ENCODE measurements at places on chromosomes 1 and 21.

- no peak for DNase-seq
These were observed 494.5 kb upstream of the LRRC7 start for GRCh38 chr1:69073176-69073575.

DNA sequence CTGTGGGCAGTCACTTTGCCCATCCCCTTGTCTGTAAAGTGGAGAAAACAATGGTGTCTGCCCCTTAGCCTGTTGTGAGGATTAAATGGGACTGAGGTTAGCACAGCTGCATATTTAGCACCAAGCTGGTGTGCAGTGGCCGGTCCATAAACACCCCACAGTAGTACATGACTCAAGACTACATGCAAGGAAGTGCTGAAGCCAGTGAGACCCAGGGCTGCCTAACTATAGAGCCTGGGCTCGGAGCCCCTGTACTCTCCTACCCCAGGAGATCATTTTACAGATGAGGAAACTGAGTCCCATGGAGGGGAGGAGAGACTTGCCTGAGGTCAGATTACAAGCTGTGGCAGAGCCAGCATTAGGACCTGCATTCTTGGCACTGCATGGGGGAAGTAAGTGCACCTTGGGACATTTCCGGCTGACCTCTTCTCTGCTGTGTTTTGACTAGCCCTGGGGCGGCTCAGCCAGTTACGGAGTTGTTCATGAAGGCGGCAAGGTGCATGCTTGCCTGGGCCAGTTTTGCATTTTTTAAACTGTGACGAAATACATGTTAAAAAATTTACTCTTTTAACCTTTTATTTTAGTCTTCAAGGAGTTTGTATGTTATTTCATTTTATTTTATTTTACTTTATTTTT is 3.2 kb downstream of the SERINC2 start:
- DNase-seq = no peak

DNA sequence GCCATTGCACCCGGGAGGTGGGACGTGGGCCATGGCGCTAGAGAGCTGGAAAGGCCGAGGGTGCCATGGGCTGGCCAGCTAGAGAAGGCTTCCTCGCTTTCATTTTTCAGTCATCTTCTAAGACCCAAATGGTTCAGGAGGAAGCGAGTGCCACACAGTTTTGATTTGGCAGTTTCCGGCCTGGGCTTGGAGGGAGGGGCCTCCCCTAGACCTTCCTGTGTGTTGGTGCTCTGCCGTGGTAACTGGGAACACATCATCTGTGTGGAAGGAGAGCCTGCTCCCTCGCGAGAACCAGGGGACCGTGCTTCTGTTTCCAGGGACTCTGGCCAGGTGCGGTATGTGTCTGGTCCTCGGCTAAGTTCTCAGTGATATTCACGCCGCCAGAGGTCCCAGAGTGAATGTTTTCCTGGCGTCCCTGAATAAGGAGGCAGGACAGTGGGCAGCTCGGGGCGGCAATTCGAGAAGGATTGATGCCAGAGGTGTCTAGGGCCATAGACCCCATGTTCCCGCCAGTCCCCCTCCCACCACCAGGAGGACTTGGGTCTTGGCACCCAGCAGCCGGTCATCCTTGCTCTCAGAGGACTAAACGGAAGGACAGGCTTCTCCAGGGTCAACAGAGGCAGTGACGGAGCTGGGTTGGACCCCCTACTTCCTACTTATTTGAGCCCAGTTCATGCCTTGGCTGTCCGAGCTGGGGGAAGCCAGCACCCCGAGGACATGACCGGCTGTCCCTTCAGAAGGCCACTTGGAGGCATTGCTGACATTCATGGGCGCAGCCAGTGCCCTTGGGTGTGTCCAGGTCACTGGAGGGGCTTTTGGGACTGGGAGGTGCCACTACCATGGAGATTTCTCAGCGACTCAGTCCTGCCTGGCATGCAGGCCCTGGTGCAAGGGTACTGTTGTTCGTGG is 2.7 kb upstream of the NPHP4 start:
- DNase-seq = peak; percentile 43

DNA sequence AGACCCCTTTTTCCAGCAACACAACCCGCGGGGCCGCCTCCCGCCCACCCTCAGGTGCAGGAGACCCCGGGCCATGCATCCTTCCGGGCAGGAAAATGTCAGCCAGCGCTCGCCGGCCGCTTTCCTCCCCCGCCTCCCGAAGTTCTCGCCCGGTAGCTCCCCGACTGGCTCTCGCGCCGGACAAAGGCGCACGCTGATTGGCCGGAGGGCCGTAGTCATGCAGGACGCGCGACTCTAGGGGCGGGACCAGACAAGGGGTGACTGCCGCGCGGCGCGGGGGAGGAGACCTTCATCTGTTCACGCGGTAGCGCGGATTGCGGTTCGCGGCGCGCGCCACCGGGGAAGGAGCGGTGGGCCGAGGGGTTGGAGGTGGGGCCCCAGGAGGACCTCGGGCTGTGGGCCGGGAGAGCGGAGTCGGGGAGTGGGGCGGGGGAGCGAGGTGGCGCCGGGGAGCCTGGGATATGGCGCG is at the start of gene FLVCR1:
Gene FLVCR1 (plus strand): TSS at position 284 of the 469 bp plus-strand sequence. CDS start 178 bp downstream, at position 462.
- DNase-seq = peak; percentile 81

GRCh38 chr1:201371792-201372191 is 5.7 kb downstream of the TNNT2 start:
- no peak for DNase-seq

DNA sequence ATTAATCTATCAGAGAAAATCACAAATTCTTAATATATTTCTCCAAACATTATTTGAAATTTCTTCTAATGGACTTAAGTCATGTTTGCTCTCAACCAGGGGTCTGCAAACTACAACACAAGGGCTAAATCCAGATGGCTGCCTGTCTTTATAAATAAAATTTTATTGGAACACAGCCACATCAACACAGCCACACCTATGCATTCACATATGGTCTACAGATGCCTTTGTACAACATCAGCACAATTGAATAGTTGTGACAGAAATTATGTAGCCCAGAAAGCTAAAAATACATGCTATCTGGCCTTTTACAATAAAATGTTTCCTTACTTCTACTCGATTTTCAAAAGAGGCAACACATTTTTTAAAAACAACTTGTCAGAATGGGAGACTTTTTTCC is 103.9 kb downstream of the DPYD start:
- no peak for DNase-seq

- no peak for DNase-seq
These were observed 13.9 kb upstream of the PRMT2 start for GRCh38 chr21:46621457-46622182.

DNA sequence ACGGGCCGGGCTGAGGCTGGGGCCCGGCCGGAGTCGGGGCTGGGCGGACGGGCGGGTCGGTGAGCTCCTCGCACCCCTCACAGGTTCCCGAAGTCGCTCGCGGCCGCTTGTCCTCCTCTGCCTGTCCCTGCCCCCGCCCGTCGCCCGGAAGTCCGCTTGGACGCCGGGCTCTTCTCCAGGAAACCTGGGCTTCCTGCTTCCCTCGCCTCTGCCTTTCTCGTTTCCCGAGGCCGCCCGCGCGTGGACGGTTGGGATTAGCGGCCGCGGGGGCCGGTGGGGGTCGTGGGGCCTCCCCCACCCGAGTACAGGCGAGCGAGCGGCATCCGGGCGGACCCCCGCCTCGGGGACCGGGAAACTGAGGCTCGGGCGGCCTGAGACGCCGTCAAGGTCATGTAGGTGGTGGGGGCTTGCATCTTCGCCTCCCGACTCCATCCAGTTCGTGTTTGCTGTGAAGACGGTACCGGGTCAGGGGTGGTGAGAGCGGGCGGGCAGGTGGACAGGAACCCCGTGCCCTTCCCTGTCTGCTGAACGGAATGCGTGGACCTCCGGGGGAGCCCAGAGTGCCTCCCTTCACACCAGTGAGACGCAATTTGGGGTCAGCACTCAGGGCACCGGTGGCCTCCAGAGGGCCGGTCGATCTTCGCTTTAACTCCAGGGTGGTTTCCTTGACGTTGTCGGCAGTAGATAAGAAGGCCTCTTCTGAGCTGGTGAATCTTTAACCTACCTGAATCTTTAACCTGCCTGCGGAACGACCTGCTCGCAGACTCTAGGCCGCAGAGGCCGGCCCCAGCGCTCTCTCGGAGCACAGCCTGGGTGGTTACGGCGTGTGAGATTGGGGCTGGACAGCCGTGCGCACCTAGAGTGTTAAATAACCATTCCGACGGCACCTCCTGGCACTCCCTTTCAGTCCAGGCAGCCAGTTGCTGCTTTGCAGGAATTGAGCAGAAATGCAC is 686 bp downstream of the ARF1 start:
- no peak for DNase-seq

GRCh38 chr1:229280921-229281320 is 10.0 kb downstream of the RAB4A start:
- no peak for DNase-seq

DNA sequence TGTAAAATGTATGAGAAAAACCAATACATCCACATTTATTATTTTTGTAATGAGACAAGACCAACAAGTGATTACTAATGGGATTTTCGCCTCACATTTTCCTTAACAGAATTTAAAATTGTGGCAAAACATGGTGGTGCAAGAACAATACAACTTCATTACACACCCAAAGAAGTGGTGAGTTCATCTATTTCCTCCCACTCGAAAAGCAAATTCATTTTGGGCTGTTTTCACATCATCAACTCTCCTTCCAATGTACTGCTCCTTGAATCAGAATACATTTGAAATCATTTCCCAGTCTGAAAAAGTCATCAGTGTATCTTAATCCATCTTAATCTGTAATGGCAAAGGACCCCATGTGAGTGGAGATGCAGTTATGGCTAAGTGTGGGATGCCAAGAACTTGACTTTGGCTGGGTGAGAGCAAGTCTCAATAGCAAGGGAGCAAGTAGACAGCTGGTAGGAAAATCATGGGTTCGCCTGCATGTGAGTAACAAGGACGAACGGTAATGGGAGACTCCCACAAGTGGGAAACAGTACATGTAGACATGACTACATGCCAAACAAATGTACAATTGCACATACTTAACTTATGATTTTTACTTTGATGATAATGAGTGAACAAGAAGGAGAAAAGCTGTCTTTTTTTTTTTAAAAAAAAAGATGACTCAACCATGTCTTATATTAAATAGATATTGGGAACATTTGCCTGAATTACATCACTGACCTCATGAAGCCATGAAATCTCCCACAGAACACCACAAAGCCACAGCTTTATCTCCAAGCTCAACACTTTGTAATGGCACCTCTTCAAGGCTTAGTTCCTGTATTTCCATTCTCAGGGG is 46.0 kb downstream of the RUNX1 start:
- DNase-seq = no peak

DNA sequence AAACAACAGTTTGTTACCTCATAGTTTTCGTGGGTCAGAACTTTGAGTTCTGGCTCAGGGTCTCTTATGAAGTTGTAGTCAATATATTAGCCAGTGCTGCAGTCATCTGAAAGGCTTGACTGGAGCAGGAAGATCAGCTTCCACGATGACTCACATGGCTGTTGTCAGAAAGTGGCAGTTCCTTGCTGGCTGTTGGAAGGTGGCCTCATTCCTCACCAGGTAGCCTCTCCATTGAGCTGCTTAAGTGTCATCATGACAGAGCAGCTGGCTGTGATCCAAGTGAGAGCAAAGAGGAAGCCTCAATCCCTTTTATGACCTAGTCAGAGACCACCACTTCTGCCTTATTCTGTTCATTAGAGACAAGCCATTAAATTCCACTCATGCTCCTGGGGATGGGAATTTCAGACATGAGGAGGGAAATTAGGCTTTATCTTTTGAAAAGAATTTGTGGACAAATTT is 5.6 kb downstream of the OSBPL9 start:
- DNase-seq = no peak

DNA sequence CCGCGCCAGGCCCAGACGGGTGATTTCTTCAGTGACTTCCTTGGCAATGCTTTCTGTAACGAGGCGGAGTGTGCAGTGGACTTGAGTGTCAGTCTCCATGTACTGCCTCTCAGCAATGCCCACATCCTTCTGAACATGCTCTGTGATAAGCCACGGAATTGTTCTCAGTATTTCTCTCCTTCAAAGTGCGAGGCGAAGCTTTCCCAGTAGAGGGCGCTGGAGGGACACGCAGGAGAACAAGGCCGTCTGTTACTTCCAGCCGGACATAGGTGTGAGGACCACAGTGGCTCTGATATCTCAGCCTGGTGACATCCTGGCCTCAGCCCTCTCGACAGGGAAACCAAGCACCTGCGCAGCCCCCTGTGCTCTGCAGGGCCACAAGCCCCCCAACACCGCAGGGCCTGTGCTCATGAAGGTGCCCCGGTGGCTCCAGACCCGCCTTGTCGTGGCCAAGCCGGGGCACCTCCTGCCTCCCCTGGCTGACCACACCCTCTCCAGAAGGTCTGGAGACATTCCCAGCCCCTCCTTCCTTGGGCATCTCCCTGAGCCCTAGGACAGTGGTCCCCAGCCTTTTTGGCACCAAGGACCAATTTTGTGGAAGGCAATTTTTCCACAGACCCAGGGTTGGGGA is 46.1 kb upstream of the BACE2 start:
- no peak for DNase-seq

GRCh38 chr1:41280202-41281032 is 38.3 kb upstream of the SCMH1 start:
- DNase-seq = no peak

DNA sequence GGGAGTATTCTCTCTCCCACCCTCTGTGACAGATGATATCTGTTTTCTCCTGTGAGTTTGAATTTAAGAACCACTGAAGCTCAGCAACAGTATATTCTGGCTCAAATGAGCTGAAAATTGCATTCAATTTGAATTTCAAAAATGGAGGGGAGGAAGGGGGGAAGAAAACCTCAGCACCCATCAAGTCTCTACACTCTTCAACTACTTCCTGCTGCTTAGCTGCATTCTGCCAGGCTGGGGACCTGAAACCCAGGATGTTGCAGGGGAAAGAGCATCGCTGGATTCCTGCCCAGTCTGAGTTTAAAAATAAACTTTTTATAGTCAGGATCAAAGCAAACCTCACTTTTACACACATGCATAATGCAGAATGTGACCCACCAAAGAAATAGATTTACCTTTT is 214.3 kb upstream of the ESRRG start:
- no peak for DNase-seq

GRCh38 chr1:81700728-81701470 is 99.8 kb upstream of the ADGRL2 start:
- DNase-seq = no peak

- DNase-seq = no peak
These were observed 56.1 kb upstream of the IRF2BP2 start for GRCh38 chr1:234665975-234666605.

DNA sequence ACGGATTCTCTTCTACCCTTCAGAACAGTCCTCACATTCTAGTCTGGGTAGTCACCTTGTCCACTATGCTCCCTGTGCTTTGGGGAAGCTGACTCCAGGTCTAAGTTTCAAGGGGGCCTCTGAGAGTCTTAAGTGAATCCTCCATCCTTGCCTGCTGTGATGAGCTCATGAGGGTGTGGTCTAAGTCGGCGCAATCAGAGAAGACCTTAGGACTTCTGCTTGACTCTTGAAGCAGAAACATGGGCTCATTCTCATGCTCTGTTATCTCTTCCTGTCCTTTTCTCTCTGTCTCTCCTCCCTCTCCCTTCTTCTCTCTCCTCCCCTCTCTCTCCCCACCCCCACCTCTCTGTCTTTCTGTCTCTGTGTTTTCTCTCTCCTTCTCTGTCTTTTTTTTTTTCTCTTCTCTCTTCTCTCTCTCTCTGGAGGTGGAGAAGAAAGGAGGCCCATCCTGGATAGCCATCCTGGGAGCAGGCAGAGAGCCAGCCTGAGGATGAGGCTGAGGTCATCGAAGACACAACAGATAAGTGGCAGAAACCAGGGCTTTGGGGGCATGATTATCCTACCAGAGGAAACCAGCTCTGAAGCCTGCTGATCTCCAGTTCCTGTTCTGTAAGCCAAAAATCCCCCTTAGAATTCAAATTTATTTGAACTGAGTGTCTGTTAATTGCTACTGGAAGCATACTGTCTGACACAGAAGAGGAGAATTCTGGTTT is 245.6 kb downstream of the SIPA1L2 start:
- DNase-seq = no peak

Measured in stimulated activated CD4-positive, alpha-beta T cell treated with anti-CD3 and anti-CD28 coated beads, TNF-alpha, amount 100 ng/mL, for 4 hours (primary cell).